Breast epithelium (tissue), 4 donors: ENCODE measurements at places on chromosomes 5 and 9. TPM values are rescaled to one million over a fixed set of nuclear protein-coding genes. Genes with fewer than 3 reads are reported as not detected.

Gene ZDHHC11
- total RNA-seq, result 3.0 TPM

Gene SEMA4D
- total RNA-seq, result 16.1 TPM

Gene CDC20B
- total RNA-seq, result not detected

Gene ZNF300
- total RNA-seq, result 4.6 TPM

Gene FAM169A
- 0.64 TPM for total RNA-seq

Gene KIAA1958
- 11.8 TPM for total RNA-seq

Gene SPINK7
- not detected for total RNA-seq

Gene ADRA1B
- total RNA-seq, result 0.88 TPM

Gene GPX8
- total RNA-seq, result 24.9 TPM

Gene OLFML2A
- total RNA-seq, result 25.2 TPM

DNA sequence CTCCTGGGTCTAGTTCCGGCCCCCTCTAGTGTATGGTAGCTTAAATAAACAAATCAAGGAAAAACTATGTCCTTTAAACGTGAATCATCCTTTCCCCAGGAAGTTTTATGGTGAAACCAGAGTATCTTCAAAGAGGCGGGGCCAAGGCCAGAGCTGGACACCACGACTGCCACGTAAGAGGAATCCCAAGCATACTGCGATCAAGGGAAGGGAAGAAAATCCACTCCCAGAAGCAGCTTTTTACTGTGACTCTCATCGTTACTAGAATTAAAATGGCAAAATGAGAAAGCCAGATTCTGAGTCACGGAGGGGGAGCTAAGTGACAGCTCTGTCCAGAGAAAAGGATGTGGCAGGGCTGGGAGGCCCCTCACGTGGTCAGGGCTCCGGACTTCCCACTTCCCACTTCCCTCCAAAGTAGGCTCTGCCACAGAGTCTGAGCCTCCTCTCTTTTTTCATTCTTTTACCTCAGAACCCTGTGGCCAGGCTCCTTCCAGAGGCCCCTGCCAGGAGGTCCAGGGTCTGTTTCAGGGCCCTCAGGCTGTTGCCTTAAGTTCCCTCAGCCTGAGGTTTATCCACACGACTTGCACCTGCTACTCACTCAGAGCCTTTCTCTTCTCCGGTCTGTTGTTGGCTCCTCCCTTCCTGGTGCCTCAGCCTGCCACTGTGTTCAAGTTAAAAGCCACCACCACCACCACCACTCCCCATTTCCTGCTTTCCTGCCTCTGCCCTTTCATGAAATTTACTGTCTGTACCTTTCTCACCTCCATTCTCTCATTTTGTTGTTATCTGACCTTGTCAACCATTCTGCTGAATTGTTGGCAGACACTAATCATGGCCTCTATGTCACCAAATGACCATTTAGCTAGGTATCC lies 1.4 kb upstream of the GLRX start:
- peak overlapping the region; percentile 69 for H3K4me3 ChIP-seq
- H3K27ac ChIP-seq, result peak overlapping the region; percentile 93
- no peak for DNase-seq
- H3K36me3 ChIP-seq, result no peaks in the 10 kb centered on the region
- no peaks in the 10 kb centered on the region for H3K27me3 ChIP-seq
- H3K4me1 ChIP-seq, result peaks cover 5% of the 10 kb centered on the region

GRCh38 chr9:13330396-13331004 lies 51.0 kb upstream of the MPDZ start:
- H3K27me3 ChIP-seq, result no peaks in the 10 kb centered on the region
- H3K4me1 ChIP-seq, result no peaks in the 10 kb centered on the region
- no peak overlapping the region for H3K4me3 ChIP-seq
- H3K36me3 ChIP-seq, result no peaks in the 10 kb centered on the region

DNA sequence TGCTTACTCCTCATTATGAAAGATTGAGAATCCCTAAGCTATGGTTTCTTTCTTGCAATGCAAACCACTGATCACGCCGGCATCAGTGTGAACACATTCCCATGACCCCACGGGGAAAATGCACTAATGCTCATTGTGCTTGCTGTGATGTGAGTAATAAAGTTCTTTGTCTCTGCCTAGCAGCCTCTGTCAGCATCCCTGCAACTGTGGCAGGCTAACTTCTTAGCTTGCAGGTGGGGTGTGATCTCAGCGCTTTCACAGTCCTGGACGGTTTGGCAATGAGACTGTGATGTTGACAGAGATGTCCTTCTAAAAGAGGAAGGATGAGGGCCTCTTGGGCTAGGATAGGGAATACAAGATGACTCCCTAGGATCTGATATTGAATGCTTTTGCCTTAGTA lies 1218.7 kb downstream of the EFNA5 start:
- no peak overlapping the region for H3K27ac ChIP-seq
- no peak overlapping the region for H3K4me3 ChIP-seq
- no peaks in the 10 kb centered on the region for H3K27me3 ChIP-seq
- no peaks in the 10 kb centered on the region for H3K4me1 ChIP-seq
- DNase-seq, result no peak
- no peaks in the 10 kb centered on the region for H3K36me3 ChIP-seq

GRCh38 chr9:77469515-77470231 lies 178.4 kb downstream of the GNA14 start:
- H3K36me3 ChIP-seq, result no peaks in the 10 kb centered on the region
- H3K4me3 ChIP-seq, result no peak overlapping the region
- DNase-seq, result no peak
- no peaks in the 10 kb centered on the region for H3K27me3 ChIP-seq

DNA sequence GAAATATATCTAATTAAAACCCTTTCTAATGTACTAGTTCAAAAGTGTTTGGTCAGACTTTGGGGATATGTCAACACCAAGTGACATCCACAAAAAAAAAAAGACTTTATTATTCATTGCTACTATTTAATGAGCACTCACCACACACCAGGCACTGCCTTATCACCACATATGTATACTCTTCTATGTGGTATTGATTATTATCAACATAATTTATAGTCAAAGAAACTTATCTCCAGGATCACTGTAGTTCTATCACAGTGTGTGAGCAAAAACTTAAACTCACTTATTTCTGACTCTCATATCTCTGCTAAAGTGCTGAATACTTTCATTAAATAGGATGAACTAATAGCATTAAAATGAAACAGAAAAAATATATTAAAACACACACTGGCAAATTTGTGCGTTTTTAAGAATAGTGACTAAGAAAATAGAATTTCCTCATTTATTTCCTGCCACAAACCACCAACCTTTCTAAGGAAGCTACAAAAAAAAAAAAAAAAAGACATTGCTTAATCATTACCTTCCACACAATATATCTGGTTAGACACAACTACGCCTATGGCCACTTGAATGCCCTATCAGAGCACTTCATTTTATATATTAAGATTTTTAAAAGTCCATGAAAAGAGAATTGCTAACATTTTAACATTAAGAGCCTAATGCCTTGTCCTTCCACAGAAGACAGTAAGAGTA lies 12.8 kb downstream of the SLCO4C1 start:
- H3K4me1 ChIP-seq, result no peaks in the 10 kb centered on the region
- H3K27me3 ChIP-seq, result no peaks in the 10 kb centered on the region
- no peaks in the 10 kb centered on the region for H3K36me3 ChIP-seq
- H3K4me3 ChIP-seq, result no peak overlapping the region
- H3K27ac ChIP-seq, result no peak overlapping the region
